NCI-H69 (cell line): ENCODE measurements at places on chromosomes 3 and 15.

- DNase-seq = no peak
Observed at GRCh38 chr3:109952924-109953323, 615.6 kb upstream of the DPPA4 start.

- DNase-seq = no peak
Observed at GRCh38 chr15:85913461-85913860, 118.7 kb upstream of the KLHL25 start.

DNA sequence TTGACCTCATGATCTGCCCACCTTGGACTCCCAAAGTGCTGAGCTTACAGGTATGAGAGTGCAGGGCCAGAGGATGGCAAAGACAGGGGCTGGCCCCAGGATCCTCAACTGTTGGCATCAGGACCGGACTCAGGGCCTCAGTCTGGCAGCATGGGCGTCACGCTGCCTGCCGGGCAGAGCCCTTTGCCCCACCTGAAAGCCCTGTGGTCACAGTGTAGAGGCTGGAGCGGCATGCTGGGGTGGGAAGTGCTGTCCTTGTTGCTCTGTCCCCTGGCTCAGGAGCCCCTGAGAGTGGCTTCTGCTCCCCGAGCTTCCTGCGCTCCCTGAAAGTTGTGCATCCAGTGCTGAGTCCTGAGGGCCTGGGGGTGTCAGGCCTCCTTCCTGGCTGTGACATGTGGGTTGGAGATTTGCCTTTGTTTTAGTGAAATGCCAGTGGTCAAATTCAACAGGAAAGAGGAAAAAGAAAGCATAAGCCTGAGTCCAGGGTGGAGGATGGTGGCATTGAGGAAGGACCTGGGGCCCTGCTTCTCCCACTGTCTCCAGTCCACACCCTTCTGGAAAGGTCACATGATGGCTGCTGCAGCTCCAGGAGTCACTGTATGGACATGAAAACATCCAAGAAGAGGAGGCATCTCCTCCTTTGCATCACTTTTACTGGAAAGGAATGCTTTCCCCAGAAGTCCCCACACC, 147.2 kb downstream of the OR4M2 start:
- DNase-seq = no peak

- no peak for DNase-seq
Observed at GRCh38 chr15:100134089-100134583, 207.6 kb downstream of the ADAMTS17 start.

DNA sequence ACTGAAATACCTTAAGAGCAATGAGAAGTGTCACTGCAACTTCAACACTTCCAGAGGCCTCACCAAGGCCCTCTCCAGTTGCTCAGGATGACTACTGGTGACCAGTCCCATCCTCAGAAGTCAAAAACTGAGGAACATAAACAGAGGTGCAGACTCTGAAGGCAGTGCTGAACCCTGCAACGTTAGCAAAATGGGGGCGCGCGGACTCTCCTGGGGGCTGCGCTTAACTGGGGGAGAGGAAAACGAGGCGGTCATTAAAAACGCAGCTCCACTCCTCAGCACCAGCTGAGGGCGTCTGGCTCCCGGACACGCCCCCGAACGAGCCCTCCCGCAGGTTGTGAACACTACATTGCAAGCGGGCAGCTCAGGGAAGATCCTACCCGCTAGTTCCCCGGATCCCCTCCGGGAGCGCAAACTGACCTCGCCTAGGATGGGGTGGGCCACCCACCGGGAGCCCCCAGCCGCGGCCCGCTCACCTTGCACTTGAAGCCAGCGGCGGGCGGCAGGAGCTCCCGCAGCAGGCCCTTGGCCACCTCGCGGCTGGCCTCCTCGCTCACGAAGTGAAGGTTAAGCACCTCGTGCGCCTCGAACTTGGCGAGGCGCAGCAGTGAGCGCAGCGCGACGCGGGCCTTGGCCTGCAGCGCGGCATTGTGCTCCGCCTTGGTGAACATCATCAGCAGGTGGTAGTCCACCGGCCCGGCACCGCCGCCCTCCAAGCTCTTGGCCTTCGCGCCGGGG, 711 bp downstream of the XXYLT1 start:
- peak; percentile 86 for DNase-seq

DNA sequence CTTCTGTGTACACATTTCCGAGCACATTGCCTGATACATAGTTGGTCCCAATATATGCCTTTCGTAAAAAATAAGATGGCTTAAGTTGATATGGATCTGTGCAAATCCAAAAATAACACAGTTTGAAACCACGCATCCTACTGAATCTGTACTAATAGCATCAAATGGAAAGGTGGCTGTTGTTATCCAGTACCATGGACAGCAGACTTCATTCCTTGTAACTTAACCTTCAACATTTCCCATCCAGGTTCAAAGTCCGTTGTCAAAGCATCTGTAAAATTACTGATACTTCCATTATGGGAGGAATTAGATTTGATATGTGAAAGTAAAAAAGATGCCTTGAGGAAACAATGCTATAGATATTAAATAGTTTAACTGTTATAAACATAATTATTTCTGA, 65.5 kb upstream of the C3orf49 start:
- DNase-seq = no peak

DNA sequence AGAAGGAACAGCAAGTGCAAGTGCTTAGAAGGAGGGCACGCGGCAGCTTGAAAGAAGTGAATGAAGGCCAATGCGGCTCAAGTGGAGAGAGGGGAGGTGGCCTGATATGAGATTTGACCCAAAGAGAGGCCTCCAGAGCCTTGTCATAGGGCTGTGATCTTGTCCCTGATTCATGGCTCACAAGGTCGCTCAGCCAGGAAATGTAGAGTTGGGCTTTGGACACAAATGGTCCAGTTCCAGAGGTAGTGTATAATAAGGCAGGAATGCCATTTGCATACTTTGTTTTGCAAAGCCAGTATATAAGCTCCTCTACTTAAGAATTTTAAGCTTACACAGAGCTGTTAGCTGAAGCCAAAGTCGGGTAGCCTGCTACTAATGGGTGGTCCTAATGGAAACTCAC, 33.7 kb downstream of the HGD start:
- no peak for DNase-seq

DNA sequence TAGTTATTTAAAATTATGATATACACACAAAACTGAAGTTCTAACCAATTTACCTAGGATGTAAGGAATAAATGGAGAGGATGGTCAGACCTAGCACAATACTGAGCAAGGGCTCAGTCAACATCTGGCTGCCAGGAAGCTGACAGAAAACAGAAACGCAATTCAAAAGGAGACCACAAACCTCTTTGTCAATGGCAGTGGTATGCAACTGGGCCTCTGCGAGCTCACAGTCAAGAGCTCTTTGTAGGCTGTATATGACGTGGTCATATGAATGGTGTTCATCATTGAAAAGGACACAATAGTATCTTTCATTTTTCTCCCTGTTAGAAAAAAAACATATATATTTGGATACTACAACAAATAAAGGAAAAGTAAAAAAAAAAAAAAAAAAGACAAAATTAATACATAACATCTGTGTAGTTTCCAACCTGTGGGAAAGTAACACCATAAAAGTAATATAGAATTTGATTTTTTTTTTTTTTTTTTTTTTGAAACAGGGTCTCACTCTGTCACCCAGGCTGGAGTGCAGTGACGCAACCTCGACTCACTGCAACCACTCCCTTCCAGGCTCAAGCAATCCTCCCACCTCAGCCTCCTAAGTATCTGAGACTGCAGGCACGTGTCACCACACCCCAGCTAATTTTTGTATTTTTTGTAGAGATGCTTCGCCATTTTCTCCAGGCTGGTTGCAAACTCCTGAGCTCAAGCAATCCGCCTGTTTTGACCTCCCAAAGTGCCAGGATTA, 37.9 kb downstream of the UBR1 start:
- DNase-seq = no peak

- no peak for DNase-seq
Observed at GRCh38 chr3:152284906-152285305, 16.2 kb downstream of the MBNL1 start.

GRCh38 chr15:90808517-90809235, 59.7 kb upstream of the FURIN start:
- no peak for DNase-seq

DNA sequence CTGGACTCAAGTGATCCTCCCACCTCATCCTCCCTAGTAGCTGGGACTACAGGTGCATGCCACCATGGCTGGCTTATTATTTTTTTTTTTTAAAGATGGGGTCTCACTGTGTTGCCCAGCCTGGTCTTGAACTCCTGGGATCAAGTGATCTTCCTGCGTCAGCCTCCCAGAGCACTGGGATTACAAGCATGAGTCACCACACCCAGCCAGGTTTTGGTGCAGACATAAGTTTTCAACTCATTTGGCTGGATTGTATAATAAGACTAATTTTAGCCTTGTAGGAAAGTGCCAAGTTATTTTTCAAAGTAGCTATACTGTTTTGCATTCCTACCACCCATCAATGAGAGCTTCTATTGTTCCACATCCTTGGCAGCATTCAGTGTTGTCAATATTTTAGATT, 32.1 kb downstream of the BUB1B start:
- no peak for DNase-seq

GRCh38 chr15:80778964-80779657, at the start of gene CEMIP:
CEMIP (plus strand) TSS chr15:80779370; CDS start chr15:80873880, 94,510 bp downstream.
- peak; percentile 89 for DNase-seq

- DNase-seq = no peak
Observed at GRCh38 chr15:40776537-40777141, 6.9 kb downstream of the C15orf62 start.

GRCh38 chr15:32970847-32971246, 223.7 kb downstream of the FMN1 start:
- no peak for DNase-seq

DNA sequence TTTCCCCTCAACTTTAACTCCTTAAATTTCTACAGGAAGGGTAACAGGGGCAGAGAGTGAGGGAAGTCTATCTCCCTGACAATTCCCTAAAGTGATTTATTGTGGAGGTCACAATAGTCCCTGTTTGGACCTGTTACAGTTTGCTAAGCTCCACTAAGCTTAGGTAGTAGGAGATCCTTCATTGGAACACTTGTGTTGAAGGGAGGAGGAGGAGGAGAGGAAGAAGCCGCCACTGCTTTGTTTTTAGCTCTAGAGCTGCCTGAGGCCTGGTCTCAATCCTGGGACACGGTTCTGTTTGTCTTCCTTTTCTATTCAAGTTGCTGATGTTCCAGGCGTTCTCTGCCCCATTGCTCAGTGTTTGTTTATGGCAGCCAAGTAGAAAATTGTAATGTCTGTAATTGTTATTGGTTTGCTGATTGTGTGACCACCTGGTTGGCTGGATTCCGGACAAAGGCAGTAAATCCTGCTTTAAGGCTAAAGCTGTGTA, 48.4 kb downstream of the HES1 start:
- DNase-seq = peak; percentile 99
